ENCODE measurements at places on chromosomes 4 and X.

DNA sequence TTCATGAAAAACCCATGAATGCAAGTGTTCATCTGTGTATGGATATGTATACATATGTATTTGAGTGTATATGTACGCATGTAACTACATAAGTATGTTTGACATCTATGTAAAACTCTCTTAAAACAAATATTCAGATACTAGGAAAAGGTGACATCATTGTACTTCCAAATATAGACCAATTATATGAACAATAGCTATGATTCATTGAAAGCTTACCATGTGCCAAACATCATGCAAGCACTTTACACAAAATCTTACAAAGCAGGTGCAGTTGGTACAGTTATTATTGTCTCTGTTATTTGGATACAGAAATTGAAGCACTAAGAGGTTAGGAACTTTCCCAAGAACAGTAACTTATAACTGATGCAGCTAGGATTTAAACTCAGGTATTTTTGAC lies 21.4 kb downstream of the MAGEB17 start:
- DNase-seq: no peak

DNA sequence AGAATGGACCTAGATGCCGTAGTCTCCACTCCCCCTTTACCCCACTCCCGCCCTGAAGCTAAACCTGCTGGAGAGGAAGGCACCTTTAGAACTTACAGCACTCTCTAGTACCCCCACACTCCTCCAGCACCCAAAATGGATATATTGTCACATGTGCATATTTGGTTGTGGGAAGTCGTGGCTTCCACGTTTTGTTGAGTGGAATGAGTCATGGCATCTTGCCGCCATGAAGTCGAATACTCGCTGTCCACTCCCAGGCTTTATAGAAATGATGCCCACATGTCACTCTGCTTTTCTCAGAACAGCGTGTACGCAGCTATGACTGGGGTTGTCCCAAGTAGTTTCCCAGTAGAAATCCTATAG lies 545 bp downstream of the ABCE1 start:
- DNase-seq: peak; percentile 70

GRCh38 chrX:75230296-75230695 lies 43.6 kb upstream of the UPRT start:
- DNase-seq: no peak

DNA sequence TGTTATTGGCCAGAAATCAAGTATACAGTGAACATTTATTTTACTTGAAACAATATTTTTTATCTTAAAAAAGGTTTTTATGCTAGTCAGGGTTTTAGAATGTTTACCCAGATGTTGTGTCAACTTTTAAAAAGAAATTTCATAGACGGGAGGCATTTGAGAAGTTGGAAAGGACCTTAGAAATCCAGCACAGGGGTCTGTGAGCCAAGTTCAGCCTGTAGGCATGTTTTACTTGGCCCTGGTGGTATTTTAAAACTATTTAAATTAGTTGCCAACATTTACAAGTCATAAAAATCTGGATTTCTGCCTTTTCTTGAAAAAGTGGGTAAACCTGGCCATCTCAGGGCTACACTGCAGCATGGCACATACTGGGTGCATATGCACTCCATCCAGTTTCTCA lies 25.5 kb upstream of the FHL1 start:
- no peak for DNase-seq

GRCh38 chr4:138740816-138741745 lies 274.5 kb upstream of the NOCT start:
- no peak for DNase-seq

- peak; percentile 4 for DNase-seq
Measured at GRCh38 chrX:20267931-20268701, 1.4 kb upstream of the RPS6KA3 start.

DNA sequence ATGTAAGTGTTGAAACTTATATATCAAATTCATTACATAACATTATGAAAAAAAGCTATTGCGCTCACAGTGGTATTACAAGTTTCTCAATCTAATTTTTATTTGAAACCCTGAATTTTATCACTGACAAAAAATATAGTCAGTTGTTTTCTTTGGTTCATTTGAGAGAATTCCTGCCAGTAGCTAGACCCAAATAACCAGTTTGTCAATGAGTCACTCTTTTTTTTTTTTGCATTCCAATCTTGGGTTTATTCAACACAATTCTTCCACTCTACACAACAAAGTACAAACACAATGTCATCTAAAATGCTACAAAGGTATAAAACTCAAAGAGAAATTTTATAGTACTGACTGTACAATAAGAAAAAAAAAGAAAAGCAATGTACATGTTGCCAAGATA lies 13.1 kb downstream of the HPF1 start:
- no peak for DNase-seq

GRCh38 chr4:87081826-87082225 lies 138.6 kb downstream of the KLHL8 start:
- no peak for DNase-seq

Measured in trophoblast cell (in vitro differentiated cells and primary cell).